Natural killer cell treated with Interleukin-12 subunit alpha and Interleukin-12 subunit beta and Interleukin-15 and Interleukin-18, amount 100 ng/mL, for 72 hours (primary cell): ENCODE measurements at places on chromosomes 2 and 18.

GRCh38 chr2:235131334-235132305 lies 179.8 kb downstream of the SH3BP4 start:
- H3K4me1 ChIP-seq, result peaks cover 5% of the 10 kb centered on the region
- no peak overlapping the region for H3K4me3 ChIP-seq
- DNase-seq, result no peak
- H3K27ac ChIP-seq, result no peak overlapping the region
- peaks cover 25% of the 10 kb centered on the region for H3K27me3 ChIP-seq

DNA sequence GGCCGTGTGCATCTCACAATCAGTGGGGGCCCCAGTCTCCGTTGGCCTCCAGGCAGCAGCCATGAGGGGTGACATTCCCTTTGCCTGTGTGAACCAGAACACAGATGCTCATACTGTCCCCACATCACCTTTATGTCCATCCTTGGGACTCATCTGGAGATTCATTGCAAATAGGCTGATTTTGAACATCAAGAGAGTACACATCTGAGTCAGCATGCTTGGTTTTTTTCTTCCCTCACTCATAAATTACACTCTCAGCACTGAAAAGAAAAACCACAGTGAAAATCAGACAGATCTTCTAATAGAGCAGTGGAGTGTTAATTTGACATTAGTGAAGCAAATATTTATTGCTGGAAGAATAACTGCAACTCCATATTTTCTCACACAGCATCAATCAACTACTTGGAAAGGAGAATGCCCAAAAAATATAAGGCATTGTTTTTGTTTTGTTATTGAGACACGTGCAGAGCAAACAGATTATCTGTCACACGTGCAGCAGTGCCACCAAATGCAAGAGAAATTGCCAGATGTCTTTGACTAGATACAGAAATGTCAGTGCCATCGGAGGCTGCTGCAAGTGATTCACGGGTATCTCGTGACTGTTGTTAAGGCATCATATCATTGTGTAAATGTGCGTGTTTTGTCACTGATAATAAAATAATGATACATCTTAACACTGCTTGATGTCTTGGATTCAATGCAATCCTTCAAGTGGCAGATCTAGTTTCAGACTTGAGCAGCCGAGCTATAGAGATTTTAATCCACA lies 10.9 kb downstream of the APCDD1 start:
- no peaks in the 10 kb centered on the region for H3K4me1 ChIP-seq
- no peak overlapping the region for H3K27ac ChIP-seq
- no peak for DNase-seq
- H3K36me3 ChIP-seq, result no peaks in the 10 kb centered on the region
- peaks cover 14% of the 10 kb centered on the region for H3K27me3 ChIP-seq

GRCh38 chr2:30355306-30355705 lies 91.7 kb upstream of the LCLAT1 start:
- no peak for DNase-seq
- no peak overlapping the region for H3K27ac ChIP-seq
- no peaks in the 10 kb centered on the region for H3K36me3 ChIP-seq
- peaks cover 4% of the 10 kb centered on the region for H3K4me1 ChIP-seq
- no peaks in the 10 kb centered on the region for H3K27me3 ChIP-seq
- H3K4me3 ChIP-seq, result no peak overlapping the region

GRCh38 chr2:169711751-169712509 lies 17.7 kb downstream of the PHOSPHO2 start:
- peaks cover 7% of the 10 kb centered on the region for H3K4me1 ChIP-seq
- no peak overlapping the region for H3K27ac ChIP-seq
- H3K27me3 ChIP-seq, result no peaks in the 10 kb centered on the region
- no peak for DNase-seq
- no peak overlapping the region for H3K4me3 ChIP-seq

- H3K4me3 ChIP-seq, result no peak overlapping the region
- peaks cover 13% of the 10 kb centered on the region for H3K27me3 ChIP-seq
- no peaks in the 10 kb centered on the region for H3K36me3 ChIP-seq
These were observed 35.1 kb downstream of the EVA1A start for GRCh38 chr2:75525434-75526310.

DNA sequence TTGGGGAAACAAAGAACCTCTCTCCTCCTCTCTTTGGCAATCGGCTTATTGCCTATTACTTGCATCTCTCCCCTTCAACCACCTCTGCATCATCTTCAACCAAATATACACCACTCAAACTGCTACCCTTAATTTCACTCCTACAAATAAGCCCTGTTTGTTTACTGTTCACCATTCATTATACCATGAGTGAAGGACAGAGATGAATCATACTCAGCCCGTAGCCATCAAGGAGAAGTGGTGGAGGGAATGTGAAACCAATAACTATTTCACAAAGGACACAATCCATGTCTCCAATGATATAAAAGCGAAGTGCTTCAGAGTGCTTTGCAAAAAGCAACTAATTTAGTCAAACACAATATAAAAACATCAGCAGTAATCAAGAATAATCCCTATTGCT lies 76.8 kb downstream of the CACNB4 start:
- H3K4me3 ChIP-seq, result no peak overlapping the region
- no peaks in the 10 kb centered on the region for H3K36me3 ChIP-seq
- peaks cover 11% of the 10 kb centered on the region for H3K4me1 ChIP-seq
- no peak overlapping the region for H3K27ac ChIP-seq

- H3K4me3 ChIP-seq, result no peak overlapping the region
- no peak overlapping the region for H3K27ac ChIP-seq
- H3K36me3 ChIP-seq, result no peaks in the 10 kb centered on the region
- no peak for DNase-seq
These were observed 324.0 kb downstream of the TXNL1 start for GRCh38 chr18:56314396-56314795.

DNA sequence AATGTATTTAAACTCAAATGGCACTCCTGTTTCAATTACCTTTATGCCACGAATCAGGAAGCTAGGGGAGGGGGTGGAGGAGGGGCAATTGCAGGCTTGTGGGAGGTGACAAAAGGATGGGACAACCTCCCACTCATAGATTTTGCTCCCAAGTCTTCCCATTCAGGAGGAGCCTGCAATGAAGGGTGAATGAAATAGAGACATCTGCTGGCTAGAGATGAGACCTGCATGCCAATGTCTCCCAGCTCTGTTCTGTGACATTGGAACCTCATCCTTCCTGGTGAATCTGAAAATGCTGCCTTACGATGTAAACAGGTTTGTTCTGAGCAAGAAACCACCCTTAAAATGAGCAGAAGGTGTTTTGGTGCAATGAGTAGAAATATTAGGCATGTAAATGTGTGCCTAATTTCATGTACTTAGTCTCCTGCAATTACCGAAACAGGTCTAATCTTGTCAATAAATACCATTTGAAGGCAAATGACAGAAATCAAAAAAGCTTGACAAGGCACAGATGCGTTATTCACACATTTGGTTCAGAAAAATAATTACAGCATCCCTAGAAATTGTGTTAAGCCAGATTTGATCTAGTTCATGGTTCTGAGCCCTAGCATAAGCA lies 2.7 kb upstream of the PID1 start:
- no peaks in the 10 kb centered on the region for H3K4me1 ChIP-seq
- H3K27me3 ChIP-seq, result peaks cover 14% of the 10 kb centered on the region
- H3K27ac ChIP-seq, result no peak overlapping the region
- DNase-seq, result no peak

DNA sequence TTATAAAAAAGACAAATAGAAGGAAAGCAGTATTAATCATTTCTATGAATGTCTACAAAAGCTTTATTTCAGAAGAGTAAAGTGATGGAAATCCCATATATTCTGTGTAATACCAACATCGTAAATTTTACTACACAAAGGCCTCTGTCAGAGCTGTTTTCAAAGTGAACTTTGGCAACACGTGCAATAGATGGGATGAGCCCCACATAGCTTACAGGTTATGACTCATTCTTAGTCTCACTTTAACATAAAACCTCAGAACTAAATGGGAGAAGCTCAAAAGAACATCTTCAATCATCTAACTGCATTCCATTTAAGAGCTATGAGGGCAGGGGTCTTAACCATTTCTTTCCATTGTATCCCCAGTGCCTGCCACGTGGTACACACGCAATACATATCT lies 11.5 kb downstream of the VPS4B start:
- no peaks in the 10 kb centered on the region for H3K27me3 ChIP-seq
- no peak overlapping the region for H3K4me3 ChIP-seq
- H3K36me3 ChIP-seq, result peaks cover 17% of the 10 kb centered on the region
- no peak for DNase-seq
- H3K4me1 ChIP-seq, result peaks cover 37% of the 10 kb centered on the region
- peak overlapping the region; percentile 50 for H3K27ac ChIP-seq

- H3K4me3 ChIP-seq, result peak overlapping the region; percentile 88
- H3K4me1 ChIP-seq, result peaks cover 46% of the 10 kb centered on the region
- H3K27ac ChIP-seq, result peak overlapping the region; percentile 97
- H3K27me3 ChIP-seq, result no peaks in the 10 kb centered on the region
- H3K36me3 ChIP-seq, result peaks cover 12% of the 10 kb centered on the region
These were observed 187.4 kb downstream of the ZEB2 start for GRCh38 chr2:144332356-144333142.

DNA sequence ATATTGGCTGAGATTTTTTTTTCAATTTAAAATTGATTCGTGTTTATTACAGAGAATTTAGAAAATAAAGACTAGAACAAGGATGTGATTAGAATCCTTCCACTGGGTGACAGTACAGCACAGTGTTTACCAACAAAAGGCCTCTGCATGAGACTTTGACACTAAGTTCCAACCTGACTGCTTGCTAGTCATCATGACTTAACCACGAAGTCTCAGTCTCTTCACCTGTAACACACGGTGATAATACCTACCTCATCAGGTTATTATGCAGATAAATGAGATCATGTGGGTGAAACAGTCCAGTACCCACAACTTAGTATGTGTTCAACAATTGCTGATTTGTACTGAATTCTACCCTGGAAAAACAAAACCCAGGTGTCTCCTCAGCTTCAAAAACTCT lies 151.2 kb downstream of the STK39 start:
- H3K4me3 ChIP-seq, result no peak overlapping the region
- no peak for DNase-seq
- no peak overlapping the region for H3K27ac ChIP-seq
- no peaks in the 10 kb centered on the region for H3K27me3 ChIP-seq
- H3K36me3 ChIP-seq, result no peaks in the 10 kb centered on the region
- peaks cover 5% of the 10 kb centered on the region for H3K4me1 ChIP-seq

DNA sequence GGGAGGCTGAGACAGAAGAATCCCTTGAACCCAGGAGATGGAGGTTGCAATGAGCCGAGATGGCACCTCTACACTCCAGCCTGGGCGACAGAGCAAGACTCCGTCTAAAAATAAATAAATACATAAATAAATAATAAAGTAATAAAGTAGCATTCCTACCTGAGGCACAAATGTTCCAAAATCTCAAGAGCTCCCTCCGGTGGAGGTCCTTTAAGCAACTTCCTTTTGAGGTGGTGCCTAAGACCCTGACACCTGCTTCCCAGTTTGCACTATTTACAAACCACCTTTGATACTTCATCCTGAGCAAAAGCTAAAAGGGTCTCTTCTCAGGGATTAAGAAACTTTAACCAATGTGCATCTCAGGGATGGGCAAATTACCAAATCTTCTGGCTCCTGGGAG lies 505.1 kb downstream of the CNTNAP5 start:
- no peaks in the 10 kb centered on the region for H3K4me1 ChIP-seq
- H3K36me3 ChIP-seq, result no peaks in the 10 kb centered on the region
- DNase-seq, result no peak
- no peak overlapping the region for H3K4me3 ChIP-seq
- no peak overlapping the region for H3K27ac ChIP-seq

DNA sequence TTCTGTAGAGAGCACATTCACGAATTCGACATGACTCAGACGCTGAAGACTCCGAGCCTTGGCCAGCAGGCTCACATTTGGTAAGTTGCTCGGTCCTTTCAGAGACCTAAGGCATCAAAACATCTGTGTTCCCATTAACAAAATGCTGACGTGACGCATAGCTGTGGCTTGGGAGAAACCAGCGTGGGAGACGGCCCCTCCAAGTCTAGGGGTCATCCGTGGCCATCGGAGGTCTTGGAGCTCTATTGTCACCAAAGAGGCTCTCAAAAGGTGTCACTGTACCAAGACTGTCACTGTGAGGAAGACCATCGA lies 14.9 kb downstream of the FBLN7 start:
- H3K27me3 ChIP-seq, result no peaks in the 10 kb centered on the region
- peaks cover 13% of the 10 kb centered on the region for H3K4me1 ChIP-seq
- H3K36me3 ChIP-seq, result no peaks in the 10 kb centered on the region
- no peak overlapping the region for H3K4me3 ChIP-seq
- H3K27ac ChIP-seq, result no peak overlapping the region

- H3K4me3 ChIP-seq, result no peak overlapping the region
- H3K4me1 ChIP-seq, result peaks cover 11% of the 10 kb centered on the region
- H3K27me3 ChIP-seq, result peaks cover 13% of the 10 kb centered on the region
- no peak overlapping the region for H3K27ac ChIP-seq
These were observed 1.9 kb upstream of the CABYR start for GRCh38 chr18:24136967-24137373.

DNA sequence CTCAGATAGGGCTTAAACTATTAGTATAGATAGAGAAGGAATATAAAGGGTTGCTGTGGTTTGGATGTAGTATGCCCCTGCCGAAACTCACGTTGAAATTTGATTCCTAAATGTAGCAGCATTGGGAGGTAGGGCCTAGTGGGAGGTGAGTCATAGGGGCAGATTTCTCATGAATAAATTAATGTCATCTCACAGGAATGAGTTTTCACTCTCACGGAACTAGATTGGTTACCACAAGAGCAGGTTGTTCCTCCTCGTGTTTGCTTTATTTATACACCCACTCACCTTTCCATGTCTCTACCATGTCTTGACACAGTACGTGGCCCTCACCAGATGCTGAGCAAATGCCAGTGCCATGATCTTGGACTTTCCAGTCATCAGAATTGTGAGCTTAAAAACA lies 218.2 kb downstream of the RBM43 start:
- DNase-seq, result no peak
- H3K36me3 ChIP-seq, result no peaks in the 10 kb centered on the region
- H3K27me3 ChIP-seq, result peaks cover 3% of the 10 kb centered on the region
- H3K4me1 ChIP-seq, result no peaks in the 10 kb centered on the region
- H3K4me3 ChIP-seq, result no peak overlapping the region

GRCh38 chr18:13629841-13630715 lies 96.3 kb downstream of the FAM210A start:
- no peaks in the 10 kb centered on the region for H3K27me3 ChIP-seq
- no peaks in the 10 kb centered on the region for H3K36me3 ChIP-seq
- peak overlapping the region; percentile 86 for H3K27ac ChIP-seq
- no peak overlapping the region for H3K4me3 ChIP-seq
- no peak for DNase-seq
- H3K4me1 ChIP-seq, result peaks cover 22% of the 10 kb centered on the region

DNA sequence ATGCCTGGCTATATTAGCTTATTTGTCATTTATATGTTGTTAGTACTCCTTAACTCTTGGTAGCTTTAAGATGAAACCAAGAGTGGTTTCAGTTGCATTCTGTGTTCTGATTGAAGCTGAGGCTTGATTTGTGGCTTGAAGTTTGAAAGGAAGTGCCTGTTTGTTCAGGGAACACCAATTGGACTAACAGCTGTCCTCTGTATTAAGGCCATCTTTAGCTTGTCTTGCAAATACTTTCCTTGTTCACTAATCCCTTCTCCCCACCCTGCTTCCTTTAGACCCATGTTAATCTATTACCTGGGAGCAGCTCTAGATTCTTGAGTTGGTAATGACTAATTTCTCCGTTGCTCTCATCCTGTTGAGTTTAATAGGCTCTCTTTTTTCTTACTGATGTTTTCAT lies 13.4 kb downstream of the ITGA6 start:
- peaks cover 22% of the 10 kb centered on the region for H3K4me1 ChIP-seq
- no peak overlapping the region for H3K27ac ChIP-seq
- H3K4me3 ChIP-seq, result no peak overlapping the region
- DNase-seq, result no peak

GRCh38 chr2:191675807-191676721 lies 1.9 kb upstream of the NABP1 start:
- H3K27me3 ChIP-seq, result no peaks in the 10 kb centered on the region
- H3K4me1 ChIP-seq, result peaks cover 35% of the 10 kb centered on the region
- H3K27ac ChIP-seq, result peak overlapping the region; percentile 98
- peaks cover 12% of the 10 kb centered on the region for H3K36me3 ChIP-seq
- H3K4me3 ChIP-seq, result peak overlapping the region; percentile 95
- peak; percentile 77 for DNase-seq

GRCh38 chr2:186709529-186710450 lies 15.9 kb downstream of the FAM171B start:
- no peak for DNase-seq
- H3K27me3 ChIP-seq, result no peaks in the 10 kb centered on the region
- no peak overlapping the region for H3K4me3 ChIP-seq
- no peak overlapping the region for H3K27ac ChIP-seq
